Fibroblast of skin of right biceps (primary cell): ENCODE measurements at places on chromosomes 3 and 15.
A peak's percentile ranks its signal among the peaks of the same experiment; 100 is the strongest.

DNA sequence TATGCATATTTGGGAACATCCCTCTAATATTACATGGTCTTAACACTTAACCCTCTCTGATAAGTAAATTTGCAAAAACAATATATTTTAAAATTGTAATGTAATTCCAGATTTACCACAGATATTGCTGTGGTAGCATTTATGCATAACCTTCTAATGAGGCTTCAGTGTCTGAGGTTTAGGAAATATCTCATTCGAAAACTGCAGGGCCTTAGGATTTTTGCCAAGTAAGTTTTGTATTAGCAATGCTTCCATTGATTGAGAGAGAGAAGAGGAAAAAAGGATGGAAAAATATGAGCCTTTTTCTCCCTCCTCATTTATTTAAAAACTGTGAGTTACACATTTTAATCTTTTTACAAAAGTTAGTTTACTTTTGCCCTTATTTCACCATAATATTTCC lies 294.6 kb downstream of the EPHA3 start:
- peak; percentile 61 for DNase-seq

DNA sequence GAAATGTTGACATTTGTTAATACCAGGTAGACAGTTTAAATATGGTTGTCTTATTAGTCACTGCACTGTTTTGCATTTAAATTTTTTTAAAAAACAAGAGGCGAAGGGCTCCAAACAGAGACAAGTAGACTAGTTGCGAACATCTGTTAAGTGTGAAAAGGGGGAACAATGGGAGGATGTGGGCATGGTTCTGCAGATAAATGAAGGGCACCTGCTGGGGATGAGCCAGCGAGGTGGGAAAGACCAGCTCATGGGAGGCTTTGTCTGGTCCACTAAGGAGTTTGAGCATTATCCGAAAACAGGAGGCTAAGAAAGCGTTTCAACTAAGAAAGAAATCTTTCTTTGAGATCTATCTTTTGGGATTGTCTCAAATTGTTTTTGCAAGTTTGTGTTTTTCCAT lies 72.7 kb downstream of the FBN1 start:
- DNase-seq, result no peak

DNA sequence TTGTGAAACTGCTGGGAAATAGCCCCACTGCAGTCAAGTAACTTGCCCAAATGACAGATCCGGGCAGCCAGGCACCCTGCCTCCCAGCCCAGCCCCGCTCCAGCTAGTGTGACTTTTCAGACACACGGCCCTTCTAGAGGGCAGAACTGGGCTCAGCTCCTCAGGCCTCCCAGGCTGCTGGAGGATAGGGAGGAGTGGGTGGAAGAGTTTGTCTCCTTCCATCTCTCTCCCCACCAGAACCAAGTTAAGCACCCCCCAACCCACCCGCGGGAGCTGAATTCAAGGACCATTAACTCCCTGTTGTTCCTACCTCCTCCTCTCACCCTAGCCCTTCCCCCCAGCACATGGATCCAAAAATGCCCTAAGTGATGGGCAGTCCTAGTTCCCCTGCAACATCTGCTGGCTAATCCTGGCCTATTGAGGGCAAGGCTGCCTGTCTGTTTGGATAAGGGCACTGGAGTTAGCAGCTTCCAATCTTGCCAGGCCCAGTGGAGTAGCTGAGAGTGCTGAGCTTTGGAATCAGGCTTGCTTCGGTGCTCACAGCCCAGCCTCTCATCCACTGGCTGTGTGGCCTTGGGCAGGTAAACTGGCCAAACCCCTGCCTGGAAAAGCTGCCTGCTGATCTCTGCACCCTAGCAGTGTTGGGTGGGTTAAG lies 3.1 kb downstream of the CCDC33 start:
- no peak for DNase-seq

- peak; percentile 54 for DNase-seq
These were observed 215.5 kb upstream of the KCNMB2 start for GRCh38 chr3:178320456-178321351.

GRCh38 chr3:52498137-52499054 lies 3.3 kb downstream of the STAB1 start:
- DNase-seq, result peak; percentile 22

DNA sequence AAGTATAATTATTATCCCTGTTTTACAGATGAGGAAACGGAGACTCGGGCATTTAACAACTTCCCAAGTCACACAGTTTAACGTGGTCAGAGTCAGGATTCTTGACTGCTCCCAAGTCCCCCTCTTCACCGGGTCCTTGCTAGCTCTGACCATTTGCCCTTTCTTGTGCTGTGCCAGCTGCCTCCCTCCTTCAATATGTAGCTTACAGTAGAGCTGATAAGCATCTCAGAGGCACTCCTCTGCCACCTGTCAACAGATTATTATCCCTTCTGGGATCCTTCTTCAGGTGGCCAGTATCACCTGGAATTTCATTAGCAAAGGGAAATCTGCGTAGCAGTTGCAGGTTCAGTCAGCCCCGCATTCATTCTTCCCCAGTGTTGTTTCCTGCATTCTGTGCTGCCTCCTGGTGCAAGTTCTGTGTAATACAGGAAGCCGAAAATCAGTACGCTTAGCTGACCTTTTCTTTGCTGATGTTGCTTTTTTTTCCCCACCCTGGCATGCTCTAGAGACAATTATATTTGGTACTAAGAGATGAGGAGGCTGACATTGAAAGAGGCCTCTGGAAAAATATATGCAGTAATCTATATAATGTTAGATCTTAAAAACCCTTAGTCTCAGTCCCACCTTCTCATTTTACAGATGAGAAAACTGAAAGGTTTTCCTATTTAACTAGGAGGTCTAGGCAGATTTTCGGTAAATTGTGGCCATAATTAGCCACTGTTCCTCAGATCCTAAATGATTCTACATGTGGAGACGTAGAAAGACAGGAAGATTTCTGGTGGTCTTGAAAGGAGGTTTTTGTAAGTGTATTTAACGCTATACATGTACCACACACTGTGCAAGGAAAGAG lies 24.8 kb downstream of the TMOD2 start:
- peak; percentile 40 for DNase-seq

- DNase-seq, result no peak
These were observed 30.8 kb upstream of the C3orf80 start for GRCh38 chr3:160194438-160194837.

DNA sequence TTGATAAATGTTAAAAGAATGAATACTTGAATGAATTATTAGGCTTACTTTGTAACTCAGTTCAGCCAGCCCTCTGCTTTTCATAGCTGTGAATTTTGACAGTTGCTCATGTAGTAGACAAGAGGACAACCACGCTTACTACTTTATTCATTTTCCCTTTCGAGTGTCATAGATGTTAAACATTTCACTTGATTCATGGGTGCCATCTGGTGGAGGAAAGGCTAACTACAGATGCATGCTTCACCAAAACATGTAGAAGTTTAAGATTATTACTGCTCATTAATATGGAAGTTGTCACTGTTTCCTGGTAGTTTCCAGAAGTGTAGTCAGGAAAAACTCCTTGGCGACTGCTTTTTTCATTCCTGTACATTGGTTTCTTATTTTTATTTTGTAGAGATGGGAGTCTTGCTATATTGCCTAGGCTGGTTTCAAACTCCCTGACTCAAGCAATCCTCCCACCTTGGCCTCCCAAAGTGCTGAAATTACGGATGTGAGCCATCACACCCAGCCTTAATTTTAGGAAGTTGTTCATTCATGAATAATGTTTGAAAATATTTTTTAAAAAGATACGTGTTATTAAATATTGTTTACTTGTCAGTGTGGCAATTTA lies 163.2 kb downstream of the B3GALNT1 start:
- peak; percentile 61 for DNase-seq

DNA sequence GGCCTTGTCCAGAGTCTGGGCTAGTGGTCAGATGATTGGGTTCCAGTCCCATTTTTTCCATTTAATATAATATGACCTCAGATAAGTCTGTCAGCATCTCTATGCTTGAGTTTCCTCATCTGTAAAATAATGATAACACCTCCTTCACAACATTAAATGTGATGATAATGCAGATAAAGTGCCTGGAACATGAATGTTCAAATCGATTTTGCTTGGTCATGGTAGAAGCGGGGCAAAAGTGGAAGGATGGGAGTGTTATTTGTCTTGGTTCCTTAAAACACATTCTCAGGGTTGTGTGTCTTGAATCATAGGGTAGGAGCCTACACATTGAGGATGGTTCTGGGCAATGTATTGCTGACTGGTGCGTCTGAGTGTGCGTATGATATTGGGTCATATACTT lies 16.9 kb downstream of the ARIH2 start:
- DNase-seq, result no peak

DNA sequence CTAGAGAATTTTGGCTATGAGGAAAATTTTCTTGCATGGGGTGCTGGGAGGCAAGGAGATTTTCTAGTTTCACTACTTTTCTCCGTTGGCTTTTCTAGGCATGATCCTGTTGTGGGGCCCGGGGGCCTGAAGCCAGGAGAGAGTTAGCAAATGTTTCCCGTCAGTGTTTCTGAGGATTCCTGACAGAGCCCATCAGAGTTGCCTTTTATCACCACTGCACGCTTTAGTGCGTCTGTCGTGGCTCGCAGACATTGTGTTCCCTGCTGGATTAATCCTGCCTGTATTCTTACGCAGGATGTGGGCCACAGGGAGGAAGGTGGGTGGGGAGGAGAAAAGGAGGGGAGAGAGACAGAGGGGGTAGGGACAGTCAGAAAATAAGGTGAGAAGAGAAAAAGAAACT lies 18.1 kb upstream of the BOC start:
- no peak for DNase-seq

DNA sequence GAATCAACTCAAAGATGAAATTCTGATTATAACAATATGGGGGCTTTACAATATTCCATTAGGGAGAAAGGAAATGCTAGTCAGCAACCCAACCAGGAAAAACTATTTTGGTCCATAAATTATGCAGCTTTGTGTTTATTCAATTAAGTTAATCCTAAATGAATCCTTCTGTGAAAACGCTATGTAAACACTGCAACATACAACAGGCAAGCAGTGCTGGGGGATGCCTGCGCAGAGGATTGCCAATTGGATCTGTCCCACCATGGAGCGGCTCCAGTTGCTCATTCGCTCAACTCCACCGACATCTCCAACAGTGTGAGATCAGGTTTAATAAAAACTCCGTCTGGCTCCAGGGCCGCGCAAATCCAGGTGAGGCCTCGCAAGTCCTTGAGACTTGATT lies 290.5 kb upstream of the VEPH1 start:
- DNase-seq, result peak; percentile 24

DNA sequence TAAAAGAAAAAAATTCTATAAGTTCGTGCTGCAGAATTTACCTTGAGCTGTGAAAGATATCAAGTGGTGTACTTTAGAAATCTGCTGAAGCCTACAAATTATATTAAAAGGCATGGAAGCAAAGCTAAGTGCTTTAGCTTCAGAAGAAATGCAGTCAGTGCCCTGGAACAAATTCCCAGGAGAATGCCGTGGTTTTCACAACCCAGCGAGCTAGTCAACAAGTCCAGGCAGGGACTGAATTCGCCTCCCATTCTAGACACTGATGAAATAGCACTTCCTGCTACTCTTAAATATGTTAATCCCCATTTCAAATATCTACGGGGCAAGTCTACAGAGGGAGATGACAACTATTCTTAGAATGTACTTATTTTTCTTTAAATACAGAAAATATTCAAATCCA lies 326.4 kb upstream of the IGF1R start:
- peak; percentile 5 for DNase-seq
